Muscle of arm (tissue), 14 donors: ENCODE measurements at places on chromosomes 5 and 9. TPM values are rescaled to one million over a fixed set of nuclear protein-coding genes. Genes with fewer than 3 reads are reported as not detected.

DNA sequence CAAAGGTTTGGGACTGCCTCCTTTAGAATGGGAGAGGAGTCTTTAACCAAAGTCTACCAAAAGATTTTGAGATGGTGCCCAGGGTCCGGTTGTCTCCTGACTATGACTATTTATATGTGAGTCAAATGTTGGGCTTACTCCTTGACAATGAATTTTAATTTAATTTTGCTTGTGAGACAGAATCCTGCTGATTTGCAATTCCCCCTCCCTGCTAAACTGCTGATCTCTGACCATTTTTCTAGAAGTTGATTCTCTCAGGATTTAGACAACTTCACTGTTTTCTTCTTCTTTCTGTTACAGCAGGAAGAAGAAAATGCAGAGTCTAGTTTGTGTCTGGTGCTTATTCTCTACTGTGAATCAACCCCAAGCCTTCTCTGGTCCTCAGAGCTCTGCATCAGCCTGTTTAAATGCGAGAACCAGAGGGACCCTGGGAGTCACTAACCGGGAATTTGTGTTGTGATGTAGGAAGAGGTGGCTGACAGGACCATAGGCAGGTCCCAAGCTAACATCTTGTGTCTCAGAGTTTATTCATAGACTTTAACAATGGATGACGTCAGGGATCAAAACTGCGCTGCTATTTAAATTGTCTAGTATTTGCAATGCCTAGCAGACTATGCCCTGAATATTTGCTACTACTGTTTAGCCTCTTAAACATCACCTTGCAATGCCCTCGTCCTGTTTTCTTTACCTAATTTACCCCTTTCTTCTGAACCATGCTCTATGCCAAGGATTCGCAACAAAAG, 124.0 kb upstream of the TAF11L2 start:
- DNase-seq, result no peak

DNA sequence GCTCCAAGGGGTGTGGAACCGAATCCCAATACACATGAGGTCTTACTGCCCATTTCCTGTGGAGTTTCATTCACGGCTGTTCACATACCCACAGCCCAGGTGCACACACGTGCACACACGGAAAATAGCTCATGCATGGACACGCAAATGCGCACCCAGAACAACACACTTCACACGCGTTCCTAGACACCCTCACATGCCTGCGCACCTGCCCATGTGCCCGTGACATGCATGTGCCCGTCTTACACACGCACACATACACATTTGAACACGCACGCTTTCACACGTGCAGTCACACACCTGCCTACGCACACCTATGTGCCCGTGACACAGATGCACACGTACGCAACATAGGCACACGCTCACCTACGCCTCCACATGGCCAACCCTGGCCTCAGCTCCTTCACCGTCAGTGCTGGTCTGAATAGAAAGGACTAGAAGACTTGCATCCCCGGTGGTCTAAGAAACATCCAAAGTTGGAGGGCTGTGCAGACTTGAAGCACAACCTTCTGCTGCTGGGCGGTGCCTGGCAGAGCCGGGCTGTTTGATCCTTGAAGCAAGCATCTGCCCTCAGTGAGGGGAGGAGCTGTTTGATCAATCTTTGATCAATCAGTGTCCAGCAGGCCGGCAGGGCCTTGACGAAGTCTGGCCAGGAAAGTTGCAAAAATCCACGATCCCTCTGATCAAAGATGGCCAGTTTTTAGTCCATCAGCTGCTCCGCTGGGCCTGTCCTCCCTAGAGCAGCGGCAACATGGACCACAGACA, 164.7 kb downstream of the OLFM1 start:
- DNase-seq, result no peak

DNA sequence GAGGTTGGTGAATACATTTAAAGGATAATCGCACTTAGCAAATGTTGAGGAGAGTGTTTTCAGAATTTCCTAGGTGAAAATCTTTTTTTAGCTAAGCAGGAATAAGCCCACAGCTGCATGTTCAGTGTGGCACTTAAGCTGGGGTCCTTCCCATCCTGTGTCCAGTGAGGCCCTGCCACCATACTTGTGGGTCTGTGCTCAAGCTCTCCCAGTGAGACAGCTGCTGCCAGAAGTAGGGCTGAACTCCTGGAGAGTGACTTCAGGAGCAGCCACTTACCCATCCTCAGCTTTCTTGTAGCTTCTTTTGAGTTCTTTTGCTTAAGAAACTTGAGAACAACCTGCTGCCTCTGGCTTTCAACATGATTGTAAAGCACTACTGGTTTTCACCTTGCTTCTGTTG, 110.0 kb upstream of the DHFR start:
- no peak for DNase-seq

DNA sequence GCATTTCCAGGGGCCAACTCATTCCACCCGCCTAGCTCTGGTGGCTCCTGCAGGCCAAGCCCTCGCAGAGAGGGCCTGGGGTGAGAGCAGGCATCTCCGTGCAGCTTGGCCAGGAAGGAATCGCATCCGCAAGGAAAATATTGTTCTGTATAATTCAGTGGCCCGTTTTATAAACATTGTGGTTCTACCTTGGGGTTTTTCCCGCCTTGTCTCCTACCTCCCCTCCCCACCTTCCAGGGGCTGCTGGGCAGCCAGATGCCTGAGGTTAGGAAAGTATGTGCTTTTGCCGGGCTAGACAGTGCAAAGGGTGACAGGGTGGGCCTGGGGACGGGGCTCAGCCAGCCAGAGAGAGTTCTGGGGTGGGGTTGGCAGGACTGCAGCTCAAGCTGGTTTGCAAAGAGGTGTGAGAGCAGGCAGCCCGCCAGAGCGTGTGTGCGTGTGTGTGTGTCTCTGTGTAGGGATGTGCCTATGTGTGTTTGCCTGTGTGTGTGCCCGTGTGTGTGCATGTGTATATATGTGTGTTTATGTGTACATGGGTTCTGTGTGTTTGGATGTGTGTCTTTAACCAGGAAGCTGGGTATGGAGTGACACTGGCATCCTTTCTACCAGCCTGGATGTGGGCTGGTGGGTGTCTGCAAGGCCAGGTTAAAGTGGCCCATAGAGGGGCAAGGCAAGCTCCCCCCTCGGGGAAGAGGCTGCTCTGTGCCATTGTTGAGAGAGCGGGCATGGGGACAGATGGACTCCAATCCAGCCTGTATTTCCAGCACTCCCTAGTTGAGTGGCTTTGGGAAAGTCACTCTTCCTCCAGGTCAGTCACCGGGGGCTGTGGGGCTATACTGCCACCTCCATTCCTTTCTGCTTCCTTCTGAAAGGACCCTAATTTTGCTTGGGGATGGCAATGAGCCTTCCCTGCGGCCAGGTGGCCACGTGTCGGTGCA, 10.6 kb upstream of the SLC2A6 start:
- no peak for DNase-seq

- no peak for DNase-seq
These were observed 41.4 kb upstream of the RUSC2 start for GRCh38 chr9:35448496-35448895.

DNA sequence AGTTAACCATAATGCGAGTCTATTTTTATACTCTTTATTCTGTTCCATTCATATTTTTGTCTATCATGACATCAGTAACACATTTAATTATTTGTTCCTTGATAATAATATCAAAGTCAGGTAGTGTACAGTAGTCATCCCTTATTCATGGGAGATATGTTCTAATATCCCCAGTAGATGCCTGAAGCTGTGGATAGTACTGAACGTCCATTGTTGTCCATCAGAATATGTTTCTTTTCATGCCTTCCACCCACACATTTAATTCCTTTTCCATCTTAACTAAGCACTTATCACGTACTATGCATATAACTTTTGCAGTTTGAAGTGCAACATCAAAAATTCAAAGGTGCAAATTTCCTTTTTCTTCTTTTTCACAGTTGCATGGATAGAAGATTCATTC, 53.6 kb downstream of the FER start:
- no peak for DNase-seq

DNA sequence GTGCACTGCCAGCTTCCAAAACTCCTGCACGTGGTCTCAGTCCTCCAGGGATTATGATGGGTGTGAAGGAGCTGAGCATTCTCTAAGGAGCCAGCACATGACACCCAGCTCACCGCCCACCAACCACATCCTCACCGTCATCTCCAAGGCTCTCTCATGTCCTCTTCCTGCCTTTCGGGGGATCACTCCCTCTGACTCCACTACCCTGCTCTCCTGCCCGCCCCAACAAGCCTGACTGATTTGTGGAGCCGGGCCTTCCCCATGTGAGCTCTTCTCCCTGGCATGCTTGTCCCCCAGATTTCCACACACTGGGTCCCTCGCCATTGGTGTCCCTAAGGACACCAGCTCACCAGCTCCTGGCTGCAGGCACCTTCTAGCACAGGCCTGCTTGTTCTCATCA, 1.9 kb downstream of the ABO start:
- no peak for DNase-seq

Gene PTGDS
- 5.3 TPM for polyA plus RNA-seq
